Activated CD4-positive, alpha-beta T cell treated with anti-CD3 and anti-CD28 coated beads, Interleukin-2, amount 10 ng/mL, durations not matched to agents 7 days and 5 days (primary cell): ENCODE measurements at places on chromosomes 6 and 20. TPM values are rescaled to one million over a fixed set of nuclear protein-coding genes. Genes with fewer than 3 reads are reported as not detected.

Gene FKBP1A
- 207 TPM for total RNA-seq

- peaks cover 74% of the 10 kb centered on the region for H3K27me3 ChIP-seq
- H3K36me3 ChIP-seq, result peaks cover 2% of the 10 kb centered on the region
- H3K4me3 ChIP-seq, result peak overlapping the region; percentile 42
- no peak for DNase-seq
- peaks cover 13% of the 10 kb centered on the region for H3K4me1 ChIP-seq
Observed at GRCh38 chr6:27553123-27553904, 80.4 kb upstream of the ZNF184 start.

Gene EFCAB8
- total RNA-seq, result 1.2 TPM

Gene SLC22A23
- total RNA-seq, result 1.3 TPM

Gene RAET1L
- not detected for total RNA-seq

Gene SIRPD
- 0.27 TPM for total RNA-seq

GRCh38 chr6:43076464-43077332 is 584 bp downstream of the PTK7 start:
- H3K27me3 ChIP-seq, result peaks cover 28% of the 10 kb centered on the region
- H3K27ac ChIP-seq, result no peak overlapping the region
- peaks cover under 1% of the 10 kb centered on the region for H3K4me1 ChIP-seq

Gene HLA-DRB5
- 27.9 TPM for total RNA-seq

DNA sequence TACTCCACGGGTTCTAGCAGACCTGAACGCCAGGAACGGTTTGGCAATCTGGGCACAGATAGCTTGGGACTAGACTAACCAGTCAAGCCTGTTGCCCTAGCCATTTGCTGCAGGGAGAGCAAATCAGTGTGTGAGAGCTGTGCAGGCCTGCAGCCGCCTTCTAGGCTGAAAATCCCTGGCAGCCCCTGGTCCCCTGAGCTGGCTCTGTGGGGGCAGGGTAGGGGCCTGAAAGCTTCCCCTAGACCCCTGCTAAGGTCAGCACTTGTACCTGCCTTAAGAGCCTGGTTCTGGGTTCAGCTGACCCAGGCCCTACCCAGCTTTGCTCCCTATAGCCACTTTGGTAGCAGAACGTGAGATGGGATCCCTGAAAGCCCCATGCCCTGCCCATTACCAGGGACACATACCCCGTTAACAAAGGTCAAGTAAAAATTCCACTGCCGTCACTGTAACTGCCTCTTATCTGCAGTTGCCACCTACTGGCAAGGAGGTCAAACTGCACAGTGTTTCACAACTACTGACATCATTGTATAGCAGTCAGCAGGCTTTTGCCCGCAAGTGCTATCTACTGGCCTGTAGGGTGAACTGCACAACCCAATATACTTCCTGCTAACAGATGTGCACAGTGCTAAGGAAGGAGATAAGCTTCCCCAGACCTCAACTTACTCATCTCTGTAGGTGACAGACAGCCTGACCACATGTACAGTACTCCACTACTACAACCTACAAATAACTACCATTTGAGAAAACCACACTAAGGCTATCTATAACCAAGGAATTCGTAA is 95.1 kb upstream of the OLIG3 start:
- H3K4me1 ChIP-seq, result peaks cover 14% of the 10 kb centered on the region
- no peak overlapping the region for H3K4me3 ChIP-seq
- H3K36me3 ChIP-seq, result peaks cover 12% of the 10 kb centered on the region

DNA sequence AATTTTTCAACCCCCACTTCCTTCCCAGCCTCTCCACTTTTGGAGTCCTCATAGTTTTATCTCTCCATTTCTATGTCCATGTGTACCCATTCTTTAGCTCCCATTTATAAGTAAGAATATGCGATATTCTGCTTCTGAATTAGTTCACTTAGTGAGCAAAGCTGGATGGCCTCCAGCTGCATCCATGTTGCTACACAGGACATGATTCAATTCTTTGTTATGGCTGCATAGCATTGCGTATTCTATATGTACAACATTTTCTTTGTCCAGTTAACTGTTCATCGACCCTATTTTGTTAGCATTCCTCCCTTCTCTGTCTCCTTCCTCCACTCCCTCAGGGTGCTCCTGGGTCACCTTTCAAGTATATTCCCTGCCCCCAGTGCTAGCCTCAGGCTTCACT is 210.0 kb upstream of the SSTR4 start:
- DNase-seq, result no peak
- no peaks in the 10 kb centered on the region for H3K36me3 ChIP-seq
- no peak overlapping the region for H3K4me3 ChIP-seq
- H3K4me1 ChIP-seq, result no peaks in the 10 kb centered on the region
- H3K27me3 ChIP-seq, result no peaks in the 10 kb centered on the region

DNA sequence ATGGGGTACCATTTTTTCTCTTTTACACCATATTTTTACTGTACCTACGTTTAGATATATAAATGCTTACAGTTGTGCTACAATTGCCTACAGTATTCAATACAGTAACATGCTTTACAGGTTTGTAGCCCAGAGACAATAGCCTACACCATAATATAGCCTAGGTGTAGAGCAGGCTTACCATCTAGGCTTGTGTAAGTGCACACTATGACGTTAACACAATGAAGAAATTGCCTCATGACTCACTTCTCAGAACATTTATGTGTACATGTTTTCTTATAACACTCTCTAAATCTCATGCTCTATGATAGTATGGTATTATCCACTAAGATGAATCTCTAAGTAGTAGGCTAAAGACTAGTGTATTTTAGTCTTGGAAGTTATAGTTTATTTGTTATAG is 13.5 kb downstream of the GPR63 start:
- H3K36me3 ChIP-seq, result peaks cover 2% of the 10 kb centered on the region
- H3K27ac ChIP-seq, result no peak overlapping the region
- no peak for DNase-seq
- H3K4me3 ChIP-seq, result no peak overlapping the region
- H3K27me3 ChIP-seq, result no peaks in the 10 kb centered on the region
- H3K4me1 ChIP-seq, result peaks cover 5% of the 10 kb centered on the region

- no peaks in the 10 kb centered on the region for H3K27me3 ChIP-seq
- H3K36me3 ChIP-seq, result no peaks in the 10 kb centered on the region
- no peak overlapping the region for H3K27ac ChIP-seq
- H3K4me1 ChIP-seq, result peaks cover 2% of the 10 kb centered on the region
- DNase-seq, result no peak
Observed at GRCh38 chr6:11143394-11144371, 32.2 kb upstream of the ERVFRD-1 start.

Gene SLC12A5
- total RNA-seq, result 0.42 TPM

Gene GJA1
- not detected for total RNA-seq

- H3K27ac ChIP-seq, result peak overlapping the region; percentile 61
- peak; percentile 18 for DNase-seq
- peaks cover 50% of the 10 kb centered on the region for H3K27me3 ChIP-seq
- H3K4me1 ChIP-seq, result peaks cover 10% of the 10 kb centered on the region
- no peak overlapping the region for H3K4me3 ChIP-seq
Observed at GRCh38 chr20:37901654-37902503, 1.0 kb upstream of the VSTM2L start.

DNA sequence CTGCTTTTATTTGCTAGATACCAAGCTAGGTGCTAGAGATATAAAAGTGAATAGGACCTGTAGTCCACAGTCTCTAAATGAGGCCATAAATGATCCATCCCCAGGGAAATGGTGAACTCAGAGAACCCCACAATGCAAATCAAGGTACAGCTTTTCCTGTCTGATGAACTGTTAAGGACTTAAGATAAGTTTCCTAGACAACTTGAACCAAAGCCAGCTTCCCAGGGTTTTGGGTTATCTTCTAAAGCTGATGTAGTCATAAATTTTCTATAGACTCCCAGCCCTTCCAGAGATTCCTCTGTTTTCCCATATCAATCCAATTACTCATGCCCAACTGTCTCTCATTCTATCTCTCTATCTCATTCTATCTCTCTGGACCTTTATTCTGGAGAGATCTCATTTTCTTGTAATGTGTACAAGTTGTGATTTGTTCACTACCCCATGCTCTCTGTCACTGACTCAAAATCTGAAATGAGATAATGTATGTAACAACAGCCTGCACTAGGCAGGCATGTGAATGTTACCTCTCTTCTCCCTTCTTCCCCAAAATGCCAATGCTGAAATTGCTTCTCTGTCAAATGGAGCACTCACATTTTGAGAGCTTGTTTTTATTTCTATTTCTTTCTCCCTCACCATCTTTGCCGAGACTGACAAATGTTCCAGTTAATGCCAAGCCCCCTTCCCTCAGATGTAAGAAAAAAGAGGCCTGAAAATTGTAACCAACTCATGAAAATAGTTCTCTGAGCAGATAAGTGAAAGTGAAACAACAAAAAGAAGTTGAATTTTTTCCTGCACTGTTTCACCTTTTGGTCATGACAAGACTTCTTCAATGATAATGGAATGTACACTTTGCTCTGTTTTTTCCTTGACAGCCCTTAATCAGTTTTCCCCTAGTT is 279.9 kb downstream of the SLC35F1 start:
- peaks cover 2% of the 10 kb centered on the region for H3K27me3 ChIP-seq
- H3K27ac ChIP-seq, result peak overlapping the region; percentile 88
- peaks cover 24% of the 10 kb centered on the region for H3K4me1 ChIP-seq

GRCh38 chr20:44904377-44904776 is 5.5 kb upstream of the PABPC1L start:
- H3K36me3 ChIP-seq, result peaks cover 79% of the 10 kb centered on the region
- no peaks in the 10 kb centered on the region for H3K27me3 ChIP-seq
- DNase-seq, result no peak
- H3K27ac ChIP-seq, result no peak overlapping the region
- peaks cover 25% of the 10 kb centered on the region for H3K4me1 ChIP-seq

GRCh38 chr6:34441526-34441925 is 15.7 kb upstream of the RPS10 start:
- H3K4me3 ChIP-seq, result no peak overlapping the region
- no peak overlapping the region for H3K27ac ChIP-seq
- H3K27me3 ChIP-seq, result peaks cover 5% of the 10 kb centered on the region

GRCh38 chr6:13273931-13274706 is 54.2 kb downstream of the TBC1D7 start:
- DNase-seq, result peak; percentile 34
- H3K4me1 ChIP-seq, result peaks cover 18% of the 10 kb centered on the region
- peak overlapping the region; percentile 1 for H3K4me3 ChIP-seq
- H3K36me3 ChIP-seq, result no peaks in the 10 kb centered on the region

DNA sequence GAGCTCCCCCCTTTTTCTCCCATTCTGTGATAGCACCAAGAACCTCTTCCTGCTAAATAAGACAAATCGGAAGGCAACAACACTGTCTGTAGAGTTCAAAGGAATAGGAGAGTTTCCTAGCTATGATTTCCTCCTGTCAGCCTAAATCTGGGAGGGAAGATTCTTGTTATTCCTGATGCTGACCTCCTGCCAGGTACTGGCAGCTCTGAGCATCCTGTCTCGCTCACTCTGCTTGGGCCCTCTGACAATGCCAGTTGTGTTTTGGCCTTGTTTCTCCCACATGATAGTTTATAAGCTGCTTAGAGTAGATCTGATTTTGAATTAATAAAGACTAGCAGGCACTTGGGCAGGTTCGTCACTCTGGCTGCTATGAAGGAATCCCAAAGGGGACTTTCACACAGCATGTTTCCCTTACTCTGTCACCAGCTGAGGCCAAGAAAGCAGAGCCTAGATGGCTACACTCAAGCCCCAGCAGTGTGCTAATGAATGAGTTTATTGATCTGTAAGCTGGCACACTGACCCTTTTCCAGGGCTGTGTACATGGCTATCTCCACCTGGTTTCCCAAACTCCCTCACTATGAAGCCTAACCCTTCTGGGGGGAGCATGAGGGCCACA is 52.3 kb downstream of the UQCC1 start:
- no peaks in the 10 kb centered on the region for H3K27me3 ChIP-seq
- no peak overlapping the region for H3K27ac ChIP-seq

GRCh38 chr20:20499439-20499838 is 131.5 kb downstream of the INSM1 start:
- DNase-seq, result no peak
- H3K4me1 ChIP-seq, result peaks cover 9% of the 10 kb centered on the region
- H3K27me3 ChIP-seq, result no peaks in the 10 kb centered on the region
- H3K27ac ChIP-seq, result no peak overlapping the region
- H3K4me3 ChIP-seq, result no peak overlapping the region
- peaks cover 46% of the 10 kb centered on the region for H3K36me3 ChIP-seq

DNA sequence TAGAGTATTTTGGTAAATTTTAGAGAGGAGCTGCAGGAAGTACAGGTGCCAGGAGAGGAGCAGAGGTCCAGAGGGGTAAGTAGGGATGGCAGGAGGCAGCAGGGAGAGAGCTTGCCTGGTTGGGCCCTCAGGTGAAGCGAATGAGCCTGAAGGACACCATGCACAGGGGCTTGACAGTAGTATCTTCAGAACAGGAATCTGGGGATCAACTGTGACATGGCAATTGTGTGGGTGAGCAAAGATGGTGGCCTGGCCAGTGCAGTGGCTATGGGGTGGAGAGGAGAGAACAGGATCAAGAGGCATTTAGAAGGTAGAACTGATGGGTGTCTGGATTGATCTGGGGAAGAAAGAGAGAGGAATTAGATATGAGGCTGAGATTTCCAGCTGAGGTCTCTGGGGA is 68.7 kb upstream of the RNF24 start:
- no peaks in the 10 kb centered on the region for H3K27me3 ChIP-seq
- H3K4me3 ChIP-seq, result no peak overlapping the region
- peaks cover 10% of the 10 kb centered on the region for H3K36me3 ChIP-seq
- H3K27ac ChIP-seq, result peak overlapping the region; percentile 61
- peaks cover 46% of the 10 kb centered on the region for H3K4me1 ChIP-seq
- no peak for DNase-seq

Gene MICB
- total RNA-seq, result 55.7 TPM

DNA sequence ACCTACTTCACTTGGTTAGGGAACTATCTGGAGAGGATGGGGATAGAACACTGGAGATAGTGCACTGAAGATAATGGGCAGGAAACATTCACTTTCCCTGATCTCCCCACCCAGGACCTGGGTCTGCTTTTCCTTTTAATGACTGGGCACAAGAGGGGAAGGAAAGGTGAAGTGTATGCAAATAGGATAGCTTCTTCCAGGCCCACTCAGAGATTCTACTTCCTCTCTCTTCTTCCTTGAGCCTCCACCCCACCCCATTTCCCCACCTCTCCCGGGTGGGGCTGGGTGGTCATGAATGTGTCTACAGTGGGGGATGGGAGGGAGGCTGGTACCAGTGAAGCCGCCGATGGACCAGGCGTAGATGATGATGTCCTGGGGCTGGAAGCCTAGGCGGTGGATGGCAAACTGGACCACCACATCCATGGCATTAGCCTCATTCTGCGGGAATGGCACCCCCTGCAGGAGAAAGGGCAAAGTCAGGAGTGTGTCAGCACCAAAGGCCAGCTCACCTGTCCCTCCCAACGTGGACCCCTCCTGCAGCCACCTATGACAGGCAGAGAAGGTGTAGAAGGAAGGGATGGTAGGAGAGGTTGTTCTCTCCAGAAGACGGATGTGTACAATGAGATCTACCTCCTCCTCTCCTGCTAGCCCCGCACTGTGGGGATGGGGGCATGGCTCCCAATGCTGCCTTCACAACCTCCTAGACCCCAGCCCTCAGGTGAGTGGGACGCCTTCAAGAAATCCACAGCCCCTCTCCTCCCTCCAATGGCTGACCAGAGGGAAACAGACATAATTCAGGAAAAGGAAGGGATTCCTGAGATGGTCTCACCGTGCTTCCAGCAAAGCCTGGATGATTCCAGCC is 8.6 kb upstream of the LY6G5C start:
- DNase-seq, result peak; percentile 14
- H3K36me3 ChIP-seq, result peaks cover 55% of the 10 kb centered on the region
- H3K27ac ChIP-seq, result no peak overlapping the region
- H3K4me1 ChIP-seq, result no peaks in the 10 kb centered on the region

DNA sequence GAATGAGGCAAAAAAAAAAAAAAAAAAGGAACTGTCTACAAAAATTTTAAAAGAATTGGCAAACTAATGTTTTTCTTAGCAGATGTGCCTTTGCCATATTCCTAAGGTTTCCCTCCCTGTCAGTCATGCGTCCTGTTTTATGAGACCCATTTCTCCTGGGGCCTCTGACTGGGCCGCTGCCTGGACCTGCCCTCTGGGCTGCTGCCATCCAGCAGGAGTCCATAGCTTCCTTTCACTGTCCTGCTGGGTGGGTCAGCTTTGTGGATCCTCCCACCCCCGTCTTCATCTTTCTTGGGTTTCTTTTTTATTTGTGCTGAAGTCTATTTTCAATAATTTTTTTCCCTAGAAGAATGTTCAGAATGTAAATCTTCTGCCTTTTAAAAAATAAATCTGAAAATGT is 110.8 kb upstream of the SCP2D1 start:
- H3K27ac ChIP-seq, result no peak overlapping the region
- no peaks in the 10 kb centered on the region for H3K27me3 ChIP-seq
